ENCODE measurements at places on chromosomes 2 and 18.

- DNase-seq, result no peak
These were observed at the start of gene IL1RL2 for GRCh38 chr2:102186791-102187495. Gene IL1RL2, plus strand, starts transcription at chr2:102187023. Its CDS starts 845 bp downstream, at chr2:102187868.

DNA sequence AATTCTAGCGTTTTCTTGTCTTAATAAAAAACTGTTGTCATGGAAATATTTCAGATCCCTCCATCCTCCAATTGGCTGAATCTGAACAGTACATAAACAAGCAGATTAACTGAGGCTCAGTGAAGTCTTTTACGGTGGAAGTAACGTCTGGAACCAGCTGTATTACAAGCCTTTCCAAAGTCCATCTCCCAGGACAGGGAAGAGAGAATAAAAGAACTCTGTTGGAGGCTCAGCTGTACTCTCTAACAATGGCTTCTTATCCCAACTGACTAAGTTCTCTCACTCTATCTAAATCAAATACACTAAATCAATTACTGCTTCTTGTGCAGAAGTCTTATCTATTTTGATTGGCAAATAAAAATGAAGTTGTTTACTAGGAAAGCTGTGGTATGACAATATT, 19.9 kb upstream of the NEDD4L start:
- DNase-seq, result no peak

- DNase-seq, result no peak
These were observed 64.9 kb downstream of the NCKAP5 start for GRCh38 chr2:133503323-133503722.

- no peak for DNase-seq
These were observed 98.3 kb downstream of the GATA6 start for GRCh38 chr18:22267697-22268096.

GRCh38 chr2:64640153-64641044, 13.3 kb downstream of the SERTAD2 start:
- DNase-seq, result no peak

DNA sequence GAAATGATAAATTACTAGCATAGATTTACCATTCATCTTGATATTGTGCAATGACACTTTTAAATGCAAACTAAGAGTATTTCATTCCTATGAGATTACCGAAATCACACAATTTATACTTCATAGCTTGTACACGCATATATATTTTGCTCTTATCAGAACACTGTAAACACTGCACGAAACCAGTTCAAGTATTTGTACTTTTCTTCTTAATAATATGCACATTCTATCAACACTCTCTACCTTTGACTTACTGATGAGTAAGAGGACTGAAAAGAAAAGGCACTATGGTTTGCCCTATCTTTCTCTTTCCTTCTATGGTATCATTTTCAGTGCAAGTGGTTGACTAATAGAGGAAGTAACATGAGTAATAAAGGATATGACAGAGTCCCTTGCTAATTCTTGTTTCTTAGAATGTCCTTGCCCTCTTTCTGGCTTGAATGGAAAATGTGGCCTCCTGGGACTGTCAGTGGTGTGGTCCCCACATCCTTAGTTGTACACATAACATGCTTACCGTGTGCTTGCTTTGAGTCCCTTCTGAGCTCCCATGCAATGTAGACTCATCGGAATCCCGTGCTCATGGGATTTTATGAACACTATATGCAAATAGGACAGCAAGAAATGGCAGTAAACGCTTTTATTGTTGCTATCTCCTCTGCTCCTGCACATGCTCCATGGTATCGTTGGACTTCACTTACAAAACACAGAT, 363.5 kb upstream of the TNP1 start:
- no peak for DNase-seq

GRCh38 chr2:33529771-33530481, 53.5 kb downstream of the RASGRP3 start:
- DNase-seq, result no peak

GRCh38 chr2:209398463-209398862, 25.4 kb upstream of the MAP2 start:
- no peak for DNase-seq

GRCh38 chr2:119760237-119760955, 674 bp downstream of the PTPN4 start:
- DNase-seq, result peak; percentile 35

DNA sequence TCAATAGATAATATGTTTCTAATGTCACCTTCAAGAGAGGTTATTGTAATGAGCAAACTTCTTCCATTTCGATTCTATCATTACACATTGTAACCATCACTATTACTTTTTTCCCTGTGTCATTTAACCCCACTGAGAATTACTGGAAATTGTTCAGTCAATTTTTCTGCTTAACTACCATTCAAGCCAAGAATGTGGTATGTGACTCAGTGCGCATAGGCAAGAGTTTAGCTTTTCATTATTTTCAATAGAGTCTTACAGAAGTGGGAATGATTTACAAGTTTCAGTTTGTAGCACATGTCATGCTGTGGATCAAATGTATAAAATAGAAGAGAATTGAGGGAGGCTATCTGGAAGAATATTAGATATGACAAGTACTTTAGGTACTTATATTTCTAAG, 34.3 kb upstream of the PIEZO2 start:
- DNase-seq, result no peak

DNA sequence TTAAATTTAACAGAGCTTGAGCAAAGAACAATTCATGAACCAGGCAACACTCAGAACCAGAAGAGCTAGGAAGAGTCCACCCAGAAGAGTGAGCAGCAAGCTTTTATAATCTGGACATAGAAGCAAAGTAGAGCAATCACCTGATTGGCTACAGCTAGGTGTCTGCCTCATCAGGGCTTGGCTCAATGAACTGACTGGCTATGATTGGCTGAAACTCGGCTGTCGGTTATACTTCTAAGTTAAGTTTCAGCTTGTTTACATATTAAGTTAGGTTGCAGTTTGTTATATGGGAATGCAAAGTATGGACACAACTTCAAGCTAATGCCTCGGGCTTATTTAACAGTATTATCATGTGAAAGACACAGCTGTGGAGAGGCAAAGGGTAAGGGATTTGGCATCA, 63.2 kb upstream of the NABP1 start:
- no peak for DNase-seq

DNA sequence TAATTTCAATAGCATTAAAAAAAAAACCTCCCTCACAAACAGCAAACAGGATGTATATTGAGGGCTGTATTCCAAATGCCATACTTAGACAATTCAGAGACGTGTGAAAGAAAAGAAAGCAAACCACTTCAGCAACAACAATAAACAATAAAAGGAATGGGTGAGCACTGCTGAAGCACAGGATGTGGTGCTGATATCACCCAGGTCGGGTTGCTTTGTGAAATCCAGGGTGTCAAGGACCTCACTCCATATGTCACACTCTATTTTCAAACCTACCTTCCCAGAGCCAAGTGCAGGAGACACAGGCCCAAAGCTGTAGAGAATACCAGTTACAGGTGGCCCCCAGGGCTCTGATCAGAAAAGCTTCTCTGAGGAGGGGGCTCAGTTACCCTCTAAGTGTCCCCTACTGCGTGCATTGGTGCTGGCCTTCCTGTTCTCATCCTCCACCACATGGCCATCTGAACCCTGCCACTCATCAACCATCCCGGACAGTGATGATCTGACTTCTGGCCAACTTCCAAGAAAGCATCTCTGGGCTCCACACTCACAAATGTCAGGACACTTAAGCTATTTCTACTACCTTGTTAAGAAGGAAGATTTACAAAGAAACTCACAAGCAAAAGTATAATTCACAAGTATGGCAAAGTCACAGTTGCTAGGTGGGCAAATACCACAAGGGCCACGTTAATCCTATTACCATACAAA, 363.0 kb downstream of the SS18 start:
- DNase-seq, result peak; percentile 6

- DNase-seq, result peak; percentile 63
These were observed at the start of gene THUMPD2 for GRCh38 chr2:39778775-39779340. Gene THUMPD2, minus strand, starts transcription at chr2:39779258. Its CDS starts 19 bp downstream, at chr2:39779239.

DNA sequence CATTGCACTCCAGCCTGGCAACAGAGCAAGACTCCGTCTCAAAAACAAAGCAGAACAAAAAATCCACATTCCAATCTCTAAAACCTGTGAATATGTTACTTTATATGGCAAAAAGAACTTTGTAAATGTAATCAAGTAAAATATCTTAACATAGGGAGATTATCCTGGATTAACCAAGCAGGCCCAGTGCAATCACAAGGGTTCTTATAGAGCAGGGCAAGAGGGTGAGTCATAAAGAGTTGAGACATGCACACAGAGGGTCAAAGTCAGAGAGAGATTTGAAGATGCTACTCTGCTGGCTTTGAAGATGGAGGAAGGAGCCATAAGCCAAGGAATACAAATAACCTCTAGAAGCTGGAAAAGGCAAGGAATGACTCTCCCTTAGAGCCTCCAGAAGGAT, 60.9 kb upstream of the SLC9A2 start:
- DNase-seq, result no peak

GRCh38 chr18:21809725-21810124, 69.1 kb downstream of the MIB1 start:
- no peak for DNase-seq

DNA sequence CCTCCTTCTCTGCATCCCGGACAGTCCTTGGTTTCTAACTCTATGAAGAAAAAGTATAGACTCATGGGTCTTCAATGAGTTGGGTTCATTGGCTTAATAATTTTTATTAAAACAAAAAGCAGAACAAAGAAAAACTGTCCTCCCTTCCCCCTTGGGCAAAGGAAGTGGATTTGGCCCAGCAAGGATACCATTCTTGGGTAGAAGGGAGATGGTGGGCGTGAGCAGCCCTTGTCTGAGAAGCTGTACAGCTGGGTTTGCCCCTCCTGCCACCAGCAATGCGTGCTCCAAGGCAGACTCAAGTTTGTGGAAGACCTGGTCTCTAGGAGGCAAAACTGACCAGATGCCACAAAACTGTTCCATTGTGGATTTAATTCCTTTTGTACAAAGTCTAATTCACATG, 12.7 kb downstream of the PCARE start:
- DNase-seq, result no peak

- DNase-seq, result no peak
These were observed 64.2 kb upstream of the THOC1 start for GRCh38 chr18:332007-332406.

GRCh38 chr2:171158790-171159371, 1.8 kb downstream of the TLK1 start:
- DNase-seq, result no peak

DNA sequence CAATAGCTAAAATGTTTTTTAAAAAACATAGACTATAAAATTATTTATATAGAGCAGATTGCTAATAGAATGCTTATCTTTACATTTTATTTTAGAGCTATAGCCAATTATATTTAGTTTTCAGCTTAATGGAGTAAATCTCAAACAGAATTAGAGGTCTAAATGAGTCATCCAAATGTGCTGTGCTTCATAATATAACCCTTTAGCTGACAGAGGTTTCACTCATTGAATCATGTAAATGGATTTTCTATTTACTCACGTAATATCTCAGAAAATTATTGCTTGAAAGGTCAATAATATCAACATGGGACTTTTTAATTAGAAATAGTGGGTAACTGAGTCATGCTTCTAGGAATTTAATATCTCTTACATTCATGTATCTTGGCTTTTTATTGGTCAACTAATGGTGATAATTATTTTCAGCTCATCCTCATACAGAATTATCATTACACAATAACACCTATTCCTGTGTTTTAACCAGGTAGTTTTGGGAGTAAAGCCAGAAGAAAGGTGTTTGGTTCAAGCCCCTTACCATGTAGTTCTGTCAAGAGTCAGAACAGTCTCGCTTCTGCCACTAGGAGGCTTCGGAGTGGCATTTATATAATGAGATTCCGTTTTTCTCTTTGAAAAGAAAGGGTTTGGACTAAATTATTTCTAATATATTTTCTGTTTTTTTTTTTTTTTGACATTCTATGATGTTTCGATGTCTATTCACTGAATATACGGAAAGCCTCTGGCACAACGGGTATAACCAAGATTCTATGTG, 217.6 kb downstream of the CDH7 start:
- DNase-seq, result no peak

DNA sequence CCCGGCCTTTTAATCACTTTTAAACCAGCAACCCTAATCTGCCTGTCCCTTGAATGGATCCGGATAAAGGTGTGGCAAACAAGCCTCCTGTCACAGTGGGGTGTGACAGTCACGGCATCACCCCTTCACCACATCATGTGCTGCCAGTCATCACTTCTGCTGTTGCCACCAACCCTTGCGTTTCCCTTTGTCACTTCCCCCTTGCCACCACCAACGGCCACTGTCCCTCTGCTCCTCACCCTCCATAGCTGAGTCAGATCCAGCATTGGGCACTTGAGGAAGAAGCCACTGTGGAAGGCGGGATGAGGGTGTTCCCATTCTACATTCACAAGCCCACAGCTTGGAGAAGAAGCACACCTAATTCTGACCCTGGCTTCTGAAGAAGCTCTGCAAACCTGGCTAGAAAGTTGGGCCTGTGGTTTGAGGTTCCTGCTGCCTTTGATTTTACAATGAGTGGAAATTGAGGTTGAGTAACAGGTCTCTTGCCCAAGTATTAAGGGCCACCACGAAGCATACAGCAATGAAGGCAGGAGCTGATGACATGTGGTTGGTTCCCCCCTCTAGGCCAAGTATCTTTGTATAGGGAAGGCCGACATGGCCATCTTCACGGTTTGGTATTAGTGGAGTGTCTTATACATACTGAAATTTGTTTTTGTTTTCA, 22.9 kb upstream of the DARS1 start:
- no peak for DNase-seq

DNA sequence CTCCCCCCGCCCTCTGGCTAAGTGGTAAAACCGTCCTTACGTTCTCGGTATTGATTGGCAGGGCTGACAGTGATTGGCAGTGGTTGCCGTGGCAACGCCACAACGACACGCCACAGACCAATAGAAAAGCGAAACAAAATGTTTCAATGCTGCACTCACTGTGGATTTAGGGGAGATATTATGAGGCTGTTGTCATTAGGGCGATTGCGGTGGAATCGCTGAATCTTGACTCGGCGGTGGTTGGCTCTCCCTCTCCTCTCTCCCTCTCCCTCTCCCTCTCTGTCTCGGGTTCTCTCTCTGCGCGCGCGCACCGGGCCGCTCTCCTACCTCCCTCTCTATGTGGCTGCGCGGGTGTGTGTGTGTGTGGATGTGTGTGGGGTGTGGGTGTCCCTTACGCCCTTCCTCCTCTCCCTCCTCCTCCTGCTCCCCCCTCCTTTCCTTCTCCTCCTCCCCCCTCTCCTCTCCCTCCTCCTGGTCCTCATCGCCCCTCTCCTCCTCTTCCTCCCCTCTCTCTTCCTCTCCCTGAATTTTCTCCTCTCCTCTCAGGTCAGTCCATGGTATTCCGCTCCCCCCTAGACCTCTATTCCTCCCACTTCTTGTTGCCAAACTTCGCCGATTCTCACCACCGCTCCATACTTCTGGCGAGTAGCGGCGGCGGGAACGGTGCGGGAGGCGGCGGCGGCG, at the start of gene SIX3:
SIX3 (plus strand) TSS at position 152 of the 684 bp plus-strand sequence; CDS start at position 555, 403 bp downstream.
- DNase-seq, result peak; percentile 62

- no peak for DNase-seq
These were observed 81.6 kb downstream of the FBXO15 start for GRCh38 chr18:74066018-74066417.
